ENCODE measurements at places on chromosomes 12 and 14. TPM values are rescaled to one million over a fixed set of nuclear protein-coding genes. Genes with fewer than 3 reads are reported as not detected.
A peak's percentile ranks its signal among the peaks of the same experiment; 100 is the strongest.

- peak; percentile 11 for DNase-seq
- H3K27ac ChIP-seq: no peak overlapping the region
- H3K27me3 ChIP-seq: no peaks in the 10 kb centered on the region
- no peaks in the 10 kb centered on the region for H3K36me3 ChIP-seq
- no peaks in the 10 kb centered on the region for H3K4me1 ChIP-seq
- H3K4me3 ChIP-seq: no peak overlapping the region
Measured at GRCh38 chr14:94571950-94572349, 9.3 kb upstream of the SERPINA5 start.

DNA sequence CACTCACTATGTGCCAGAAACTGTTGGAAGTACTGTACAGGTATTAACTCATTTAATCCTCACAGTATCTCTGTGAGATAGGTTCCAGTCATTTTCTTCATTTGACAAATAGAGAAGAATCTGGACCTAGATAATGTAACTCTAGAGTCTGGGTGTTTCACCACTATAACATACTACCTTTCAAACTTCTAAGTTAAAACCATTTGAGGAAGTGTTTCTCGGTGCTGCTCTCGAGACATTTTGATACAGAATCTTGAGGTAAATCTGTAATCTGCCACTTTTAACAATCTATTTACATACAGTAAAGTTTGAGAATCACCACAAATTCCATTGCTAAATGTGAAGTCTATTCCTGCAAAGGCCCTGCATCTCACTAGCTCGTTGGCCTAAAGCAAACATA, 8.8 kb downstream of the OLR1 start:
- no peaks in the 10 kb centered on the region for H3K36me3 ChIP-seq
- H3K27me3 ChIP-seq: peaks cover 3% of the 10 kb centered on the region

GRCh38 chr12:121738340-121738858, 25.8 kb downstream of the TMEM120B start:
- no peaks in the 10 kb centered on the region for H3K27me3 ChIP-seq
- no peaks in the 10 kb centered on the region for H3K36me3 ChIP-seq
- no peak overlapping the region for H3K27ac ChIP-seq
- H3K4me3 ChIP-seq: no peak overlapping the region

DNA sequence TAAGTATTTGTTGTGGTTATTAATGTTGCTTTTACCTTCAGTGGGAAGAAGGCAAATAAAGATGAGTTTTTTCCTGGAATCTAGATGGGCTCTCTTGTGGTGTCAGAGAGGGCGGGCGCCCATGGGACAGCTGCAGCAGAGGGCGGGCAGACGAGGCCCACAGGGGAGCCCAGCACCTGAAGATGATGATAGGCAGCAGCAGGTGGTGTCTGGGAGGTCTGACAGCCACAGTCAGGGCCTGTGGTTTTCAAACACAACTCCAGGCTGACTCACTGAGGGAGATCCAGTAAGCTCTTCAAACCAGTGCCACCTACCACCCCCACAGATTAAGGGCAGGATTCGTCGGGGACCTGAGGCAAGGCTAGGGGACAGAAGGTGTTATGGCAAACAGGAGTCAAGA, 42.8 kb downstream of the NKX2-1 start:
- H3K4me1 ChIP-seq: no peaks in the 10 kb centered on the region
- H3K36me3 ChIP-seq: no peaks in the 10 kb centered on the region
- no peak overlapping the region for H3K4me3 ChIP-seq
- H3K27ac ChIP-seq: no peak overlapping the region
- H3K27me3 ChIP-seq: no peaks in the 10 kb centered on the region

DNA sequence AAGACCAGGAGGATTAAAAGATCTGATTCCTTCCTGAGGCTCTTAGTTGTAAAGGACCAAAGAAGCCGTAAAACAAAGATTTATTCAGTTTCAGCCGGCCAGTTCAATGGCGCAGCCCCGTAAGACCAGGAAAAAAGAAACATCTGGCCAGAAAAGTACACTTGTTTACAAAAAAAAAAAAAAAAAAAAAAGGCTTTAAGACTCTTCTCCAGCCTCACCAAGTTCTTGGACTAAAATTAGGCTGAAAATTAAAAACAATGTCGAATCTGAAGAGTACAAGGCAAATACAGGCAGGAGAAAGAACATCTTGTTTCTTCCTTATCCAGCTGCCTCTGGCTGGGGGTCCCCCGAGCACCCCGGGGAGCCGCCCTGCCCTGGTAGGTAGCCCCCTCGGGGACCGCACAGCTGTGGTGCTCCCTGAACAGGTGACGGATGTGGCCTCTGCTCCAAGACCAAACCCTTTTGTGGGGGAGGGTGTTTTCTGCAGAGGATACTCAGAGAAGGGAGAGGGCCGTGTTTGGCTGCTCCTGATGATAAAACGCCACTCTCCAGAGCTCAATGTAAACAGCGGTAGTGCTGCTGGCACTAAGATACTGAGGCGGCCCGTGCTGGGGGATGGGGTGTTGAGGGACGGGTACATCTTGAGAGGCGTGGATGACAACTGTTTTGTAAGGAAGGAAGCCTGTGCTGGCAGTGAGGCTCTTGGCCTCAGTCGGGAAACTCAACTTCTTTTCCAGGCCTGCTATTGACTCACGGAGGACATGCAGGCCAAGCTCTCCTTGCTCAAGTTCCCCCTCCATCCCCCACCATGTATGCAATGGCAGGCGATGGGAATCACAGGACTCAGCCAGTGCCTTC, 201.0 kb upstream of the DIO3 start:
- H3K27me3 ChIP-seq: no peaks in the 10 kb centered on the region
- no peaks in the 10 kb centered on the region for H3K36me3 ChIP-seq
- no peaks in the 10 kb centered on the region for H3K4me1 ChIP-seq
- H3K27ac ChIP-seq: no peak overlapping the region

- H3K36me3 ChIP-seq: no peaks in the 10 kb centered on the region
- H3K4me1 ChIP-seq: peaks cover 23% of the 10 kb centered on the region
- no peak overlapping the region for H3K4me3 ChIP-seq
- no peaks in the 10 kb centered on the region for H3K27me3 ChIP-seq
Measured at GRCh38 chr12:104011253-104011652, 38.7 kb downstream of the GLT8D2 start.

Gene KRT75
- not detected for total RNA-seq

GRCh38 chr12:1984759-1985158, 19.5 kb downstream of the DCP1B start:
- no peak overlapping the region for H3K27ac ChIP-seq
- H3K4me3 ChIP-seq: no peak overlapping the region
- no peaks in the 10 kb centered on the region for H3K27me3 ChIP-seq
- no peaks in the 10 kb centered on the region for H3K4me1 ChIP-seq

- no peaks in the 10 kb centered on the region for H3K36me3 ChIP-seq
- H3K27ac ChIP-seq: no peak overlapping the region
- H3K27me3 ChIP-seq: no peaks in the 10 kb centered on the region
- no peak for DNase-seq
Measured at GRCh38 chr14:35708062-35708461, 101.0 kb downstream of the RALGAPA1 start.

Gene NELL2
- total RNA-seq: 0.62 TPM

GRCh38 chr12:22126758-22127157, 80.7 kb downstream of the CMAS start:
- no peaks in the 10 kb centered on the region for H3K27me3 ChIP-seq
- DNase-seq: no peak
- H3K4me3 ChIP-seq: no peak overlapping the region
- no peaks in the 10 kb centered on the region for H3K4me1 ChIP-seq

GRCh38 chr12:54042970-54043853, 10.4 kb downstream of the HOXC5 start:
- H3K36me3 ChIP-seq: no peaks in the 10 kb centered on the region
- no peaks in the 10 kb centered on the region for H3K4me1 ChIP-seq
- H3K27ac ChIP-seq: no peak overlapping the region
- H3K27me3 ChIP-seq: peaks cover 76% of the 10 kb centered on the region

- DNase-seq: no peak
- peaks cover 30% of the 10 kb centered on the region for H3K4me1 ChIP-seq
- peak overlapping the region; percentile 98 for H3K27ac ChIP-seq
- no peaks in the 10 kb centered on the region for H3K27me3 ChIP-seq
- H3K4me3 ChIP-seq: peak overlapping the region; percentile 22
- H3K36me3 ChIP-seq: peaks cover 5% of the 10 kb centered on the region
Measured at GRCh38 chr14:24243336-24243836, 963 bp upstream of the TINF2 start.

Gene KRT71
- not detected for total RNA-seq

Gene RNASE3
- not detected for total RNA-seq

Gene CD4
- not detected for total RNA-seq

Gene HOXC13
- total RNA-seq: not detected

DNA sequence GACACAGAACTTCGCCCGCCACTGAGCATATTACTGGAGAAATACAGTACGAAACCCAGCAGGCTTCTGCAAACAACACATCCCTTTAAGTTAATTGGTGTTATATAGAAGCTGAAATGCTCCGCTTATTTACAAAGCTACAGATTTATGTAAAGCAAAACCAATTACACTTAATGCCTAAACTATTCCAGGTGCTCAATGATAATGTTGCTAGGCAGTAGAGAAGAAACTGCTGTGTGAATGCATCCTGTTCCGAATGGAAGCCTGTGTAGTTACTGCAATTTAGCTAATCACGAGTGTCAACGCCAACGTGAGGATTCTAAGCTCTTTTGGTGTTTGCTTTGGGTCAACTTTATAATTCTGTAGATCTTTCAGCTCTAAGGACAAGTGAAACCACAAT, 89.8 kb downstream of the SLC15A5 start:
- H3K27me3 ChIP-seq: no peaks in the 10 kb centered on the region
- no peaks in the 10 kb centered on the region for H3K36me3 ChIP-seq
- H3K4me3 ChIP-seq: no peak overlapping the region
- no peak for DNase-seq
- H3K27ac ChIP-seq: no peak overlapping the region

Gene GDF3
- 4.1 TPM for total RNA-seq

DNA sequence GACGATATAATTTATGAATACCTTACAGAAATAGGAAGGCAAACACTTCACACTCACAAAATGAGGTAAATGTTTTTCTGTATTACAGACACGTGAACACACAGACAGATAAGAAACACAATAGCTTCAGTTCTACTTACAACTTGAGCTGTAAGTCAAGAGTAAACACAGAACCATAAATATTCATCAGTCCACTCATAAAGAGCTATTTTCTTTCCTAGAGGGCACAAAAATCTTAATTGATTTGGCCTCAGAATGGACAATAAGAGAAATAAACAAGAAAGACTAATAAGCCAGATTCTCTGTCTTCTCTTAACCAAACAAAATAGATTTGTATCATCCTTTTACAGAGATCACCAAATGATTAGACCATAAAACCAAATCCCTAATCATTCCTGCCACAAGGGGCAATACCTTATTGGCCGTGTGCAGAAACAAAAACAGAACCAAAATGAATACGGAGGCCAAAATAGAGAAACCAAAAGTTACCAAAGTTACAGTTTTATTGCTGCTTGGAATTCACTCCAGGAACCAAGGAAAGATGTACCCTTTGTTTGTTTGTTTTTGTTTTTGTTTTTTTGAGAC, 38.1 kb upstream of the GARIN2 start:
- H3K27ac ChIP-seq: no peak overlapping the region
- H3K4me1 ChIP-seq: no peaks in the 10 kb centered on the region
- no peak overlapping the region for H3K4me3 ChIP-seq
- H3K27me3 ChIP-seq: no peaks in the 10 kb centered on the region

GRCh38 chr12:71746974-71747611, 7.6 kb upstream of the RAB21 start:
- H3K4me1 ChIP-seq: no peaks in the 10 kb centered on the region
- no peak overlapping the region for H3K27ac ChIP-seq
- no peaks in the 10 kb centered on the region for H3K36me3 ChIP-seq
- no peak overlapping the region for H3K4me3 ChIP-seq
- peaks cover 36% of the 10 kb centered on the region for H3K27me3 ChIP-seq
- DNase-seq: peak; percentile 66

Gene CLEC2A
- not detected for total RNA-seq

- H3K36me3 ChIP-seq: no peaks in the 10 kb centered on the region
- H3K4me3 ChIP-seq: no peak overlapping the region
- H3K4me1 ChIP-seq: peaks cover 13% of the 10 kb centered on the region
- DNase-seq: no peak
Measured at GRCh38 chr12:11016937-11017336, 5.5 kb downstream of the TAS2R19 start.

DNA sequence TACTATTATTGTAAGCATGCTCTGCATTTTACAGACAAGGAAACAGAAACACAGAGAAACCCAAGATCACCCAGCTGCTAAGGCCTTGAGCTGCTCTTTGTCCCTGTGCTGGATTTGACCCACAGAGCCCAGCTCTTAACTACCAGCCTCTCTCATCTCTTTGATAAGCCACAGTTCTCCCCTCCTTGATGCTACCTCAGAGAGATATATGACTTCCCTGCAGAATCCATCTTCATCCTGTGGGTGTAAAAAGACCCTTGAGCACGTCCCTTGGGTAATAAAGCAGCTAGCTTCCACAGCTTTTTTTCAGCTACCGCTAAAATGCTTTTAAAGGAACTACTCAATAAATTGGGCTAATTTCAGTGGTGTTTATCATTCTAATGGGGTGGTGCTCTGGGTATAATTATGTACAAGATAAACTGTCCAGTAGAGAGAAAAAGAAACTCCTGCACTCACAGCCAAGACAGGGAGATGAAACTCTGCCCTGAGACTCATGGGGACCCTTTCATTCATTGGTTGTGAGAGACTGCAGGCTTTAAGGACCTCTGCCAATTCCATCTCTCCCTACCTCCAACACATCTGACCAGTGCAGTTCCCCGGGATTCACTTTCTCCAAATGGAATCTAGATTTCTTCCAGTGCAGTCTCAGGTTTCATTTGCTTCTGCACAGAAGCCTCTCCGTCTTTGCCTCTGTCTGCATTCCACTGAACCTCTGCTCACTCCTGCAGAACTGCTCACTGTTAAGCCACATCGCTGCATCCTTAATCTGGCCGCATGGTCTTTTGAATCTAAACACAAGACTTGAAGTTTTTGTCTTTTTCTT, 24.7 kb upstream of the NTF3 start:
- H3K27me3 ChIP-seq: peaks cover 18% of the 10 kb centered on the region
- H3K4me3 ChIP-seq: no peak overlapping the region
- no peaks in the 10 kb centered on the region for H3K4me1 ChIP-seq
- no peak overlapping the region for H3K27ac ChIP-seq

- H3K36me3 ChIP-seq: no peaks in the 10 kb centered on the region
- no peaks in the 10 kb centered on the region for H3K27me3 ChIP-seq
- DNase-seq: no peak
- H3K27ac ChIP-seq: no peak overlapping the region
Measured at GRCh38 chr12:2300168-2300567, 247.4 kb downstream of the CACNA1C start.

Gene SYT1
- 15.3 TPM for total RNA-seq

Gene FGF23
- not detected for total RNA-seq

DNA sequence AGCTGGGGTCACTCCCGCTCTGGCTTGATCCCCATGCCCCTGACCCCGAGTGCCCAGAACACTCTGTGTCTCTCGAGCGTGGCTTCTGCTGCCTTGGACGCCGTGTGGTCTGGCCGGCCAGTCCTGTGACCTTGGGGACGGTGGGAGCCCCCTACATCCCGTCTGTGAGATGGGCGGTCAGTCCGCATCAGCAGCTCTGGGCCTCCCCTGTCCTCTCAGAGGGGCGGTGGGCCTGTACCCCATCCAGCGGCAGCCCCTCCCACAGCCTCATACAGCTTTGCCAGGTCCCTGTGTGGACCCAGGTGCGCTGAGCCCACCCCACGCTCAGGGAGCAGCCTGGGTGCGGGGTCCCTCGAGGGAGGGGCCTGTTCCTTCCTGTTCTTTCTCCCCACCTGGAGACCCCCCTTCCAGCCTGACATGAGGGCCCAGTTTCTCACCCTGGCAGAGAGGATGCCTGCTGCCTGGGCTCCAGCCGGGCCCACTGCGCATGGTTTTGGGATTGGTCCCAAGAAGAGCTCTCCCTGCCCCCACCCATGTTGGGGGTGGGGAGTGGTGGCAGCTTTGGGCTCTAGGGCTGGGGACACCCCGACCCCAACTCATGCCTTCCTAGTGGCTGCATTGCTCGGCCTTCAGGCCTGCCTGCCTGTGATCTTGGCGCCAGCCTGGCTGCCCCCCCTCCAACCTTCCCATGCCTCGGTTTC, 1.5 kb downstream of the MTA1 start:
- no peaks in the 10 kb centered on the region for H3K36me3 ChIP-seq
- no peaks in the 10 kb centered on the region for H3K27me3 ChIP-seq
- no peak for DNase-seq
- H3K4me3 ChIP-seq: peak overlapping the region; percentile 50

Gene BLOC1S1
- total RNA-seq: 85.6 TPM
